AG09319 (cell line): ENCODE measurements at places on chromosomes 5 and 9.

- no peak for DNase-seq
These were observed 43.6 kb downstream of the SLC6A3 start for GRCh38 chr5:1401536-1402138.

- no peak for DNase-seq
These were observed 11.8 kb downstream of the NR2F1 start for GRCh38 chr5:93594591-93595419.

DNA sequence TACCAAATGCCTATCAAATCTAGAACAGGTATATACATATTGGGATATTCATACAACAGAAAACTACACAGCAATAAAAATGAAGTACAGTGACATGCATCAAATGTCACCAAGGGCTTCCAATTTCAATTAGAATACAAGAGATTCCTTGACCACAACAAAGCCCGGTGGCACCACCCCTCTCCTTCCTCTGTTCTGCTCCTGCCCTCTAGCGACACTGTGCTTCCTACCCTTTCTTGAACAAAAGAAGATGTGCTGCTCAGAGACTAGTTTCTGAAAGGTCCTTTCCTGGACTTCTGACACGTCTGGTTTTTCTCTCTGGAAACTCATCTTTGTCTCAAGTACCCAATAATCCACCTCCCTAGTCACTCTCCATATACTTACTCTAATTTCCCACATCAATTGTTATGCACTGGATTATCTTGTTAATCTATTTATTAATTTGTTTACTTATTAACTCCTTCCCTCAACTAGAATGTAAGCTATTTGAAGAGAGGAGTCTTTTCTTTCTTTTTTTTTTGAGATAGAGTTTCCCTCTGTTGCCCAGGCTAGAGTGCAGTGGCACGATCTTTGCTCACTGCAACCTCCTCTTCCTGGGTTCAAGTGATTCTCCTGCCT, 70.4 kb upstream of the CTSV start:
- DNase-seq = no peak

- DNase-seq = no peak
These were observed 6.5 kb downstream of the SNX18 start for GRCh38 chr5:54524082-54524481.

DNA sequence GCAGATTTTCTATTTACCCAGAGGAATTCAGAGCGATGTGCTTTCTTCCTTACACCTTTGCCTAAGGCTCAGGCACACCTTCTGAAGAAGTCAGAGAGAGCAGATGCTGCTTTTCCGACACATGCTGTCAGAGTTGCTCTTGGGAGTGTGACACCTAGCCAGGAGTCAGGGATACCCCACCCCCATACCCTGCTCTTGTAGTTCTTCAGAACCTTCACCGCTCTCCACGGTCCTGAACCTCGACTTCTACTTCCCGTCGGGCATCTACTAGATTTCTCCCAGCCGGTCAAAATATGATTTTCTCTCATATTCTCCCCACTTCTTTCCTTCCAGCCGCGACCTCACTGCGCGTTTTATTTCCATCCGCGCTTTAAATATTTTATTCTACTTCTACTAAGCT, 1.7 kb downstream of the GRIN3A start:
- no peak for DNase-seq

GRCh38 chr9:76162751-76163500, 231.3 kb downstream of the RFK start:
- no peak for DNase-seq

GRCh38 chr5:117131876-117132275, 557.3 kb upstream of the SEMA6A start:
- DNase-seq = no peak

DNA sequence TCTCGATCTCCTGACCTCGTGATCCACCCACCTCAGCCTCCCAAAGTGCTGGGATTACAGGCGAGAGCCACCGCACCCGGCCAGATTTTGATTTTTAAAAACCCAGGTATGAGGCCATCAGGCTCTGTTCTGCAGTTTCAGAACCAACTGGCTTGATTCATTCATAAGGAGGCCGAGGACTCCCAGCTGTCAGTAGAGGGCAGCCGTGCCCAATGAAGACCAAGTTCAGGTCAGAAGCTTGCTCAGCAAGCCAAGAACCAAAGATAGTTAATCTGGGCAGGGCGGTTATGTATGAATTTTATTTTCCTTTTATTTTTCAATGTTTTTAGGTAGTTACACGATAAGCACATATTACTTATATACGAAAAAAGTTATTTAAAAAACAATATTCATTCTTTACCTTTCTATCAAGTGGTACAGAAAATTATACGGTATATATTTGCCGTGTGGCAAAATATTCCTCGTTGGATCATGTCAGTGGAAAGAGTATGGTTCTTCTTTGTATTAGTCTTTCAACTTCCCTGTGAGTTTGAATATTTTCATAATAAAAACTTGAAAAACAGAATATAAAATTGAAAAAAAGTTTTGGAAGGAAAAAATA, 18.0 kb downstream of the MGAT1 start:
- DNase-seq = peak; percentile 74

- no peak for DNase-seq
These were observed 21.8 kb upstream of the CEP72 start for GRCh38 chr5:590346-590745.

DNA sequence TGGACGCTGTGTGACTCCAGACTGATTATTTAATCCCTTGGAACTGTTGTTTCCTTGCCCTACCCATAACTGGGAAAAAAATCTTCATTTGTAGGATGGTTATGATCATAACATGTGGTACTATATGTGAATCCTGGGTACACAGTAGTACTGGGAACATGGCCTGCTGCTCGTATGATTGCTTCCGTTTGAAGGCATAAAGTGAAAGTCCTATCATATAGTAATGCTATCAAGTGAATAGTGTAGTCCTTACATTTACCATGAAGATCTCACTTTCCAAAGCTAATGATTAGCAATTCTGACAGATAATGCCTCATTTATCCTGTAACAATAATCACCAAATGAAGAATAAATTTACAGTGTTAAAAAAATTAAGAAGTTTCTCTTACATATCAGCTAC, 53.2 kb downstream of the MEF2C start:
- no peak for DNase-seq

- peak; percentile 48 for DNase-seq
These were observed 8.4 kb upstream of the PHYHD1 start for GRCh38 chr9:128912270-128912853.

DNA sequence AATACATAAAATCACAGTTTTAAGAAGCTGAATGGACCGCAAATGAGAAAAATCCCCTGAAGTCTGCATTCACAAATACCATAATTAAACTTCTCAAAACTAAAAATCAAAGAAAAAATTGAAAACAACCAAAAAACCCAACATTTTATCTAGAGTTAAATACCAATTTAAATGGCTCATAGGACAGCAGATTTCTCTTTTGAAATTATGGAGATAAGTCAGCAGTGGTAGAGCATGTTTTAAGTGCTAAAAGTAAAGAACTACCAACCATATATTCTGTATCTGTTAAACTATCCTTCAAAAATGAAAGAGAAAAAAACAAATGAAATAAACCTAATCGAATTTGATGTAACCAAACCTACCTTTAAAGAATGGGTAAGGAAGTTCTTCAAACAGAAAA, 862.8 kb downstream of the TAF11L14 start:
- no peak for DNase-seq

DNA sequence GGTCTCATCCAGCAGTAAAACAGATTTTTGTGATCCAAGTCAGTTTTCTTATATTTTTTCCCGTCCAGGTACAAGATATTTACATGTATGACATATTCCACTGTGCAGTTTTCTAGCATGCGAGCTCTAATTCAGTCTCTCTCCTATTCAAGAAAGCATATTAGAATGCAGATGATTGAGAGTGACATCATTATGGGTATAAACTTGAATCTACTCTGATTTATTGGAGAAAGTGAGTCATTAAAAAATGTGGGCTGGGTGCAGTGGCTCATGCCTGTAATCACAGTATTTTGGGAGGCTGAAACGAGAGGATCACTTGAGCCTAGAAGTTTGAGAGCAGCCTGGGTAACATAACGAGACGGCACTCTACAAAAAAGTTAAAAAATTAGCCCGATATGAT, 6.2 kb downstream of the FER start:
- DNase-seq = no peak

DNA sequence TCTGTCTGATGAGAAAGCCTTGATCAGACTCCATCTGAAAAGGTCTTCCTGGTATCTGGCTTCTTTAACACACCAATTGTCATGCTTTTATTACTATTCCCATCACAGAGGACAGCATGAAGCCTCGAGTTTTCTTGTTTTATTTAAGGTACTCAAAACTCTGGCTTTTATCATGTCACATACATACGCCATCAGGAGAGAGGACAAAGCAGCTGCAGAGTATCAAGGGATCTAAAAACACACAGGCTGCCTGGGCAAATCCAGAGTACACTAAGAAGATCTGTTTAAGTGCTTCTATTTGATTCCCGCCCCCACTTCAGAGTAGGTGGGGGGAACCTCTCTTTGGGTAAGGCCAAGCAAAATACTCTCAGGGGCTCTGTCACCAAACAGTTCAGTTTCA, 277.2 kb downstream of the SPOCK1 start:
- no peak for DNase-seq

DNA sequence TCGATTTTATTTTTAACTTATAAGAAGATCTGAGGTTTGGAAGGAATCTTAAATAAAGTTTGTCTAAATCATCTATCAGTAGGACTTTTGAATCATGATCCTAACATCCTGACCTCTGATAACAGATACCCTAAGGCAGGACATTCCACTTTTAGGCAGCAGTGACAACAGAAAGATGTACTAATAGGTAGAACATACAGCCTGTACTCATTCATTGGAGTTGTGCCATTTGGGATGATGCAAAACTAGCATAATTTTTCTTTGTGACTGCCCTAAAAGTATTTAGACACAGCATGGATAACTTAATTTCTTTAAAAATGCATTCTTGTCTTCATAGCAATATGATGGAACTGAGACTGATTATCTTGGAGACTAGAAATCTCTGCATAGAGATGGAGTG, 39.7 kb downstream of the CDC42SE2 start:
- peak; percentile 34 for DNase-seq

DNA sequence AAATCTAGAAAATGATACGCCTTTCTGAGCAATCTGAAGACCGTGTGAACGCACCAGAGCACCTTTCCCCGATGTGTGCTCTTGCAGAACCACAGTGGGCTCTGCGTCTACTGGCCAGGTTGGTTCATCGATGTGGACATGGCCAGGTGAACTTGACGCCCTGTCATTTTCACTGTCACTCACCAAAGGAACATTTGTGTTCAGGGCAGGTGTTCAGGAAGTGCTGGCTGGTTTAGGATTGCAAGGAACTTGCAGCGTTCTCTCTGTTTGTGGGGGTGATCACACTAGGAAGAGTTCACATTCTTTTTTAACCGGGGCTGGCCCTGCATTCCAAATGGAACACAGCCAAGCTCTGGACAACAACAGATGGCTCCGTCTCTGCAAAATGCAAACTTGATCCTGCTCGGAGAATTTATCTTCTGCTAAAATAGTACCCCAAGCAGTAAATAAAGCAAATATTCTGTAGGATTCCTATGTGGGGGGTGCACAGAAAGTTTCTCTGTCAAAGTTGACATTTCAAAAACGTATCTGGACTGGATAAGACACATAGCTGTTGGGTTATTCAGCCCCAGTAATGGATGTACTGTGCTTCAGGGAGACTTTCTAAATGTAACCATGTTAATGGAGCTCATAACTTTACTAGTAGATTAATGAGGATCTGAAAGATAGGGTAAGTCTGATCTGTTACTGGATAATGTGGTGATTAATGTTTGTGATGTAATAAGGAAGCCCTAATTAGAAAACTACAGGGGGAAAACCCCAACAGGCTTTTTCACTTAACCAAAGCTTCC, 45.7 kb upstream of the FANCC start:
- no peak for DNase-seq

- DNase-seq = no peak
These were observed 190.7 kb downstream of the MAPKAP1 start for GRCh38 chr9:125515983-125516940.

GRCh38 chr9:111040494-111040893, 2.2 kb upstream of the LPAR1 start:
- DNase-seq = no peak

DNA sequence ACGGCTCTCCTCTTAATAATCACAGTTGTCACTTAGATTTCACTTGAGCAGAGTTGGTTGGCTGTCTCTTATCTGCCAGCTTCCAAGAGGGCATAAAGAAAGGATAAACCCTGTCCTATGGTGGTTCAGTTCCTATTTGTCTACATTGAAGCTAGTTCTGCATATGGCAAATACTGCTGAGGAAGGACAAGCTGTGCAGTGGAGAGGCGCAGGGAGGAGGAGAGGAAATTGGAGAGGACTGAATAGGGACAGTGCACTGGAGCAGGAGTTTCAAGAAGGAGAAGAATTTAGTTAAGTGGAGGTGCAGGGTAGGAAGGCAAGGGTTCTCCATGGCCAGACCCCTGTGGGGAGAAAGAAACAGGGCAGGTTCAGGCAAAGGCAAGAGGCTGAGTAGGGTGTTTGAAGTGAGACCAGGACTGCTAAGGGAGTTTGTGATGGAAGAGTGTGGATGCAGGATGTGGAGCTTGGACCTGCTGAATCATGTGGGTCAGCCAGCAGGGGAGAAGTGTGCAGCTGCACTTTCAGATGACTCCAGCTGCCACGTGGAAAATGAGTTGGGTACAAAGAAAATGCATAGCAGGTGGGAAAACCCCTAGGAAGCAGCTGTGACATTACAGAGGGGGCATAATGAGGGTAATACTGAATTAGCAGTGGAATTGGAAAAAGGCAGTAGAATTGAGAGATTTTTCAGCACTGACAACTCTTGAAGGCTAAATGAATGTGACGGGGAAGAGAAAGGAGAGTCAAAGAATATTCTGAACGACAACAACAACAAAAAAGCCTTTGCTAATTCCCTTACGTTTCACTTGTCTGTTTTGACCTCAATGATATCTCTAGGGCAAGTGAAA, 66.8 kb downstream of the MAMDC2 start:
- DNase-seq = no peak

DNA sequence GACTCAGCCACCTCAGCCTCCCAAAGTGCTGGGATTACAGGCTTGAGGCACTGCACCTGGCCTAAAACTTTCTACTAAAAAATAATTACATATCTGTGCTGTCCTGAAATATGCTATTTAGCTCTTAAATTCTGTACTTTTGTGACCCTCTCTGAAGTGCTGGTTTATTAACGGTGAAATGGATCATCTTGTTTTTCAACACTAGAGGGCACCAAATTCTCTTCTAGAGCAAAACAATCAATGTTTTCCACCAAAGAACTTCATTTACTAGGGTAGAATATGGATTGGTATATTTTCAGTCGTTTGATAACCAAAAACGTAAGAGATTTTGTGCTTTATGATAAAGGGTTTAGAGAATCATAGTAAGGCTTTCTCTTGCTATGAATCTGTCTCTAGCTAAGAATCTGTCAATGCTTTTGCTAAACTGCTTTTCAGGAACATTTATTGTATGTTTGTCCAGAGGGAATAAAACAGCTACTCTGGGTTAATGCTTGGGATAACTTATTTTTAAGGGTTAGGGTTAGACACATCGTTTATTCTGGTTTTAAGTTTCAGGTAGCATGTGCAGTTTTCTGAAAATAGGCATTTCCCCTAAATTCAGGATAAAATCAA, 63.6 kb downstream of the RNF180 start:
- no peak for DNase-seq

- no peak for DNase-seq
These were observed 49.7 kb downstream of the PDZD2 start for GRCh38 chr5:31688515-31689092.

- DNase-seq = no peak
These were observed 178.3 kb upstream of the FBXL17 start for GRCh38 chr5:108560166-108560565.

GRCh38 chr5:99334936-99335335, 406.1 kb upstream of the CHD1 start:
- no peak for DNase-seq
